ENCODE measurements at places on chromosomes 5 and 9.
A peak's percentile ranks its signal among the peaks of the same experiment; 100 is the strongest.

DNA sequence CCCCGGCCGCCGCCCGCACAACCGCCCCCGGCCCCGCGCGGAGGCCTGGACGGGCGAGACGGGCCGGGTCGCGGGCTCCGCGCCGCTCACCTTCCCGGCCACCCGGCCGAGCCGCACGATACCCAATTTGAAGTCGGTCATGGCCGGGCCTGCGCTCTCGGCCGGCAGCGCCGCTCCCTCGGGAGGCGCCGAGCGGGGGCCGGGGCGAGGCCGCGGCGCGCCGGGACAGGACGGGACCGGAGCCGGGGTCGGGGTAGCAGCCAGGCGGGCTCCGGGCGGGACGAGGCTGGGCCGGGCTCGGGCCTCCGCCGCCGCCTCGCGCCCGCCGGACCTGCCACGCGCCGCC, 216 bp downstream of the ZMYND19 start:
- no peak for DNase-seq

GRCh38 chr9:14434971-14435718, 121.2 kb upstream of the NFIB start:
- DNase-seq = no peak

- no peak for DNase-seq
Observed at GRCh38 chr5:56596155-56596554, 219.2 kb upstream of the MAP3K1 start.

DNA sequence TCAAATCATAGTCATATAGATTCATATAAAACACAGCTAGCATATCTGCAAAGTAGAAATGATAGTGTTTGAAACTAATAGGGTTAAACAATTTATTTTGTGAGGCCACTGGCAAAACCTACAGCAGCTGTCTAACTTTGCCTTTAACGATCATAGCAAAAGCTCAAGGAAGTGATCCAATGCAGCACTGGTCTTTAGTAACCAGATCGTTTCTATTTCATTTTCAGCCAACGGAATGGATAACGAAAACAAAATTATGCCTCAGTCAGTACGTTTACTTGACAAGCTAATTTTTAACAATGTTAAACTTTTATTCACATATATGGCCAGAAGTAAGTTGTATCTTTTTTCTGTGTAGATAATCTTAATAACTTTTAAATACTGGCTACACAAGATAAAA, 17.7 kb downstream of the MLLT3 start:
- DNase-seq = no peak

GRCh38 chr5:141825791-141826560, 52.2 kb downstream of the PCDH1 start:
- DNase-seq = peak; percentile 64

DNA sequence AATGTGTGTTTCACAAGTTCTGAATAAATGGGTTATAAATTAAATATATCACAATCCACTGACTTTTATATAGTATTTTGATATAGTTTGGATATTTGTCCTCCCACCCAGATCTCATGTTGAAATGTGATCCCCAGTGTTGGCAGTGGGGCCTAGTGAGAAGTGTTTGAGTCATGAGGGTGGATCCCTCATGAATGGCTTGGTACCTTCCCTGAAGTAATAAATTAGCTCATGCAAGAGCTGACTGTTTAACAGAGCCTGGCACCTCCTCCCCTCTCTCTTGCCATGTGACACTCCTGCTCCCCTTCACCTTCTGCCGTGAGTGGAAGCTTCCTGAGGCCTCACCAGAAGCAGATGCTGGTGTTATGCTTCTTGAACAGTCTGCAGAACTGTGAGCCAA, 127.9 kb upstream of the PALM2AKAP2 start:
- DNase-seq = no peak

- DNase-seq = no peak
Observed at GRCh38 chr5:4384649-4385048, 755.5 kb upstream of the ADAMTS16 start.

- DNase-seq = no peak
Observed at GRCh38 chr9:101201630-101202029, 173.1 kb downstream of the PLPPR1 start.

DNA sequence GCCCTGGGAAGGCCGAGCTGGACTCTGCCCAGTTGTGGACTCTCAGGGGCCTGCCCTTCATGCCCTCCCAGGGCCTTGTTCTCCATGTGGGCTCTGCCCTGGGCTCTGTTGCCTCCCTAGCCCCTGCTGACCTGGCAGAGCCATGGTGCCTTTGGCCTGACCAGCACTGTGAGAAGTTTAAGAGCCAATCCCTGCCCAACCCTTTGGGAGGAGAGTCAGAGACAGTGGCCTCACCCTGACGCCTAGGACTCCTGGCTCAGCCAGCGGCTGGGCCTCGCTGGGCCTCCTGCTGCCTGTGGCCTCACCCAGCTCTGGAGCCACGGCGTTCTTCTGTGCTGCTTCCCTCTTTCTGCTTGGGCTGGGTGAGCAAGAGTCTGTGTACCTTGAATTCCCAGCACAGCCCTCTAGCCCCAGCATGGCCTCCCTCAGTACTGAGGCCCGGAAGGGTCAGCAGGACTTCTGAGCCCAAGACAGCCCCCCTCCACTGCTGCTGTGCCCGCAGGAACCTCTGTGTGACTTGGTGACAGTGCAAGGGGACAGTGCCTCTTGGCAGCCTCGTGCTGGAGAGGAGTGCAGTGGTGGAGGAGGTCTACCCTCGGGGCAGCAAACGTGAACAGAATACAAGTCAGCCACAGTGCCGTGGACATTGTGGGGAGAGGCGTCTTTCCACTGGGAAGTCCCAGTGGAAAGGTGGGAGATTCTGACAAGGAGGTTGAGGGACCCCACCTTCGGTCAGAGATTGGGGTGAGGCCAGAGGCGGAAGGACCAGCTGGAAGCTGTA, 97.4 kb downstream of the CACNA1B start:
- DNase-seq = no peak

GRCh38 chr9:82513242-82513751, 524.7 kb downstream of the SPATA31D1 start:
- DNase-seq = no peak

DNA sequence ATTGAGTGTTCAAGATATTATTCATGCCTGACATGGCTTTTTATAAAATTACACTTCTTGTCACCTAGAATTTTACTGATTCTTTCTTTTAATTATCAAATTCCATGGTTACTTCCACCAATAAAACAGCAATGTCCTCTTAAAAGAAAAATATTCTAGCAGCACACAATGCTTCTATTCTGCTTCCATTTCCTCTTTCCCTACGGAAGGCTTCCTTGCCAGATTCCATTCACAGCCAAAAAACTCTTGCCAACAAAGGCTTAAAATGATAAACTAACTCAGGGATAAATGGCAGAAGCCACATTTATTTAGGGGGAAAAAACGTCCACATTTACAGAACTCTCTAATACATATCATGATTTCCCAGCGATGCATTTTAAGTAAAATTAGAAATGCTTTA, 111.6 kb downstream of the CTNND2 start:
- no peak for DNase-seq

DNA sequence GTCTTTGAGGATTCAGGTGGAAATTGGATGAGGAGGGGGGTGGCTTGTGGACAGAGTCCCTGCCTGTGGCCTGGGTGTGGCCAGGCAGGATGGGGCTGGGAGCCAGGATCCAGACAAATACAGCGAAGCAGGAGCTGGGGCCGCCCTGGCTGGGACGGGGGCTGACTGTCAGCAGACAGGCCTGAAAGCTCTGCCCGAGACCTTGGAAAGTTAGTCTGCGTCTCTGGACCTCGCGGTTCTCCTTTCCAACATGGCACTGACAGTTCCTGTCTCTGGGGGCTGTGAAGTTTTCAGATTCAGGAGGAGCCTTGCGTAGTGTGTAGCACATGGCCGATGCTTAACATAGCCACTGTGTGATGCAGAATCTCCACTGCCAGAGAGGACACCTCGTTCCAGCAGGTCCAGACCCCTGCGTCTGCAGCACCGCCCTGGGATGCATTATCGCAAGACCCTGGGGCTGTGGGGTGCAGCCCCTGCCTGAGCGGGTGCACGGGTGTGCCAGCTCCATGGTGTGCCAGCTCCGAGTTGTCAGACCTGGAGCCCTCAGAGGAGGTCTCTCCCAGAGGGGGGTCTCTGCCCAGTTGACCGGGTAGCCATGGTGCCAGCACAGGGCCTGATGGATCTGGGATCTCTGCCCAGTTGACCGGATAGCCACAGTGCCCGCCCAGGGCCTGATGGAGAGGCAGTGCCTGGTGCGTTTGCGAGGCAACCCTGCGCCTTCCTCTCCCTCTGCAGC, 89.3 kb downstream of the COL5A1 start:
- DNase-seq = no peak

- no peak for DNase-seq
Observed at GRCh38 chr5:130331332-130331731, 427.1 kb downstream of the CHSY3 start.

GRCh38 chr5:134370871-134371833, at the start of gene UBE2B:
Gene UBE2B (plus strand): TSS chr5:134371569. CDS start chr5:134371596, 27 bp downstream.
- DNase-seq = peak; percentile 94

DNA sequence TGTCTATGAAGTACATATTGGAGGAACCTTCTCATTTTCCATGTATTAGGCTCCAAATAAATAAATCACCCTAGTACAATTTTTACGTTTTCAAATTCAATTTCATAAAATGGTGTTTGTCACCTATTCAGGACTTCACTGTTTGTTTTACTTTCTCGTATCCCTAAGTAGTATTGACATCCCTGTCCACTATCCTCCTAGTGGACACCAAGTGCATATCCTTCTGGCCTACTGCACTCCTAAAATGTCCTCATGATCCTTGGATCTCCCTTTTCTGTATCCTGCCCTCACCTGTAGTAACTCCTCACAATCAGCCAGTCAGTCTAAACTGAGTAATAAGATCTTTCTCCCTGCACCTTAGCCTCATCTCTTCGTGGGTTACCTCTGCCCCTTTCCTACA, 539.9 kb downstream of the DMRTA1 start:
- DNase-seq = no peak

- no peak for DNase-seq
Observed at GRCh38 chr9:106420511-106420944, 442.4 kb upstream of the ZNF462 start.

- DNase-seq = no peak
Observed at GRCh38 chr9:132370592-132370991, 15.8 kb upstream of the SETX start.

DNA sequence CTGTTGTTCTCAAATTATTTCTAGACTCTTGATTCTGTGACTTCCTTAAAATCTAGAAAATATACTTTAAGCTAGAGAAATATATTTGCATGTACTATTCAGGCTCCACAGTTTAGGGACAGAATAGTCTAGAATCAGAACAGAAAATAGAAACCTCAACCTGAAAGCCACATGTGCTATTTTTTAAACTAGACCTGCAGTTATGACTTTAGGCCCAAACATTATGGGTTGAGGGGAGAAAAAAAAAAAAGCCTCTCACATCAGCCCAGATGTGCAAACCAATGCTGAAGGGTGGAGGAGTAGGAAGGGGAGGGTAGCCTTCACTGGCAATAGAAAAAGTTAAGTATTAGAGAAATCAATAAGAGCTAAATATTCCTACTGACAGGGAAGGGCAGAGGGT, 35.7 kb downstream of the ELL2 start:
- DNase-seq = no peak

GRCh38 chr5:4144411-4145007, 548.9 kb downstream of the IRX1 start:
- no peak for DNase-seq

DNA sequence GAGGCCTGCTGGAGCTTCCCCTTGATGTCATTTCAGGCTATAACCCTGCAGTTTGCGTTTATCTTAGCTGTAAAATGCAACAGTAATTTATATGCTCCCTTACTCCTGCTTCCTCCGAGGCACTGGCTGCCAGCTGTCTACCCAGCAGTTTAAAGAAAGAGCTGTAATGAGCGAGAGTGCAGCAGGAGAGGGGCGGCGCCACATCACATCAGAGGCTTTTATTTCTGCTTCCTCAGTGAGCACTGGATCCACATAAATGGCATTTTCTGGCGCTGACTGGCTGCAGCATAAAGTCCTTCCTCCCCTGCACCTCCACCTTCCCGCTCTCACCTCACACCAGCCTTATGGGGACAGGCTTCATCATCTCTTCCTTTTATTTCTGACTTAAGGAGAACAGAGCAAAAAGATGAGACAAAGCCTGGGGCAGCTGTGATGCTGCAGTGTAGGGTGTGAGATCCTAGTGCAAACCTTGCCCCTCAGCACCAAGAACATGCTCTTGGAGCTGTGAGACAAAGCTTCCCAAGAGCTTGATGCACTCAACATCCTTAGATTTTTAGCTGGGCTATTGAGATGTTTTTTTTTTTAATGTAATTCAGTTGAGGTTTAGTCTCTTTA, 829.6 kb upstream of the ZNF608 start:
- peak; percentile 55 for DNase-seq

GRCh38 chr5:175842951-175843793, 28.2 kb upstream of the CPLX2 start:
- DNase-seq = peak; percentile 76

DNA sequence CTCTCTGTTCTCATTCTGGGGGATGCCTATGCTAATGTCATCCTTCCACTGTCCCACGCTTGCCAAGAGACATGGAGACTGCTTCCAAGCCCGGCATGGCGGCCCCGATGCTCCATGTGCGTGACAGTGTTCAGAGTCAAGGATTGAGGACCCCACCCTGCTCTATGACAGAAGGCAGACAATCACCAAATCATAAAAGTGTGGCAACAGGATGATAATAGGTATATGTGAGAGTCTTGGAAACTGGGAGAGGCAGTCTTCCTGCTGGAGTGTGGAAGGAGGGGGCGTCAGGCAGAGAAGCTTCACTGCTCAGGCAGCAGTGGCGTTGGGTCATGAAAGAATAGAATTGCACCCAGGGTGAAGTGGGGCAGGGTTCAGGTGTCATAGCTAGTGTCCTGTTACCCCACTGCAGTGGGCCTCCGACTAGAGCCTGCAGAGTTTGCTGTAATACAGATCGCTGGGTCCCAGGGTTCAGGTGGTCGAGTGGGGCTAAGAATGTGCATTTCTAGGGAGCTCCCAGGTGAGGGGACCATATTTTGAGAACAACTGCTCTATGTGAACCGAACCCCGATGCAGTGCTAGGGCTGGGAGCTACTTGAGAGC, 12.5 kb upstream of the GADD45G start:
- no peak for DNase-seq

GRCh38 chr5:114473541-114473940, 111.7 kb downstream of the KCNN2 start:
- no peak for DNase-seq

GRCh38 chr5:180020176-180020575, 51.4 kb downstream of the RNF130 start:
- no peak for DNase-seq

DNA sequence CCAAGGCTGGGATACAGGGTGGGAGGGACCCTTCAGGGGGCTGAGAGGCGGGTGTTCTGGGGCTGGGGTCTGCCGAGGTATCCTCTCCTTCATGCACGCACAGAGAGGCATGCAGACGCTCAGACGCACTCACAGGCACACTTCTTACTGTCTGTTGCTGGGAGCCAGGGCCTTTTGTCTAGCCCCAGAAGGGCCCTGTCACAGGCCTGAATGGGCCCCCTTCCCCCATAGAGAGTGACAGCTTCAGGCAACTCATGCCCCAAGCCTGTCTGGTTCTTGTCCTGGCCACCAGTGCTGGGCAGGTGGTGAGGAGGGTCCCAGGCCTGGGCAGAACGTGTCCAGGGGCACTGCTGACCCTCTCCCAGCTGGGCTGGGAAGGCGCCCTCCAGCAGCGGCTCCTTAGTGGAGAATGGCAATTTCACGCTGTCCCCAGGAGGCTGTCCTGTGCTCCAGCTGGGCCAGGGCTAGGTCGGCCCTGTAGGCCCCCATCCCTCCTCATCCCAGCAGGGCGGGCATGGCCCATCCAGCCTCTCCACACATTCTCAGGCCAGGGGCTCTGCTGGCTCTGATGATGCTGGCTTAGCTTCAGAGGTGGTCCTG, 45.3 kb downstream of the LMX1B start:
- no peak for DNase-seq

GRCh38 chr9:127706836-127707241, at the start of gene CFAP157:
Gene CFAP157 (plus strand): TSS chr9:127706988. CDS start chr9:127707032, 44 bp downstream.
- DNase-seq = peak; percentile 69

- no peak for DNase-seq
Observed at GRCh38 chr5:107169867-107170266, 500.9 kb downstream of the EFNA5 start.

Measured in SK-N-SH (cell line).